ENCODE measurements at places on chromosomes 5 and 9.

- no peak for DNase-seq
These were observed 36.4 kb upstream of the NKX2-5 start for GRCh38 chr5:173271419-173271818.

DNA sequence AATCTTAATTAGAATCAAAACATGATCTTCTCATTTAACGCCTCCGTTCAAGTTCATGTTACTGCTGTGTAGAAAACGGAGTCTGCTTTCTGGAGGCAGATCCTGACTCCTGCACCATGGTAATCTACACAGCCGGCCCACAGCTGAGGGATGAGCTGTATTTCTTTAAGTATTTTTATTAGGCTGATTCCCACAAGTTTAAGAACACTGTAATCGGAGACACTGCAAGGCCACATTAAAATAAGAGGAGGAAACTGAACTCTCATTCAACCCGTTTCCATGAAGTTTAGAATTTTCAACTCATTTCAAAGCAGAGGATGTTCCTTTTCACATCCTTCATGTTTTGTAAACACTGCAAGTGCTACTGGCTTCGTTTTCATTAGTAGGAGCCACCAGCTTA is 372.2 kb downstream of the NFIB start:
- DNase-seq = no peak

DNA sequence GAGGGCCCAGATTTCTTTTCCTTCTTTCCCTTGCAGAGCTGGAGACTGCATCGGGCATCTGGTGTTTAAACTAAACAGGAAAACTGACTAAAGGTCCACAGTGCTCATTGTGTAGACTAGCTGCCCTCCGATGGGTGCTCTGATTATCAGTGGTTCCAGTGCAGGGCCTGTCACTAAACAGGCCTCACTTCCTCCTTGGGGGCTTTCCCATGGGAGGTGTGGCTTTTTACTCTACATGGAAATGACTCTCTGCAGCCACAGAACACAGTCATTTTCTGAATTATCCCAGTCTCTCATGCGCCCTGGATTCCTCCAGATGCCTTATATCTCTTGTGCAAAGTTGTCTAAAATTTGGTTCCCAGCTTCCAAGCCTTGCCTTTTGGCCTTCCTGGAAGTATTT is 199.2 kb downstream of the TRIO start:
- no peak for DNase-seq

GRCh38 chr5:77076961-77077828 is 9.9 kb downstream of the ZBED3 start:
- peak; percentile 9 for DNase-seq

All from stimulated activated CD8-positive, alpha-beta memory T cell treated with anti-CD3 and anti-CD28 coated beads, Interleukin-15, amount 100 ng/mL, for 4 hours (primary cell).